ENCODE measurements at places on chromosomes 11 and 22. TPM values are rescaled to one million over a fixed set of nuclear protein-coding genes. Genes with fewer than 3 reads are reported as not detected.

The PLEKHB1 gene
- 1.5 TPM for total RNA-seq

The FAM180B gene
- not detected for total RNA-seq

The CALCA gene
- not detected for total RNA-seq

The KREMEN1 gene
- total RNA-seq = 5.5 TPM

The FXYD2 gene
- total RNA-seq = 17.3 TPM

The DTX4 gene
- 4.7 TPM for total RNA-seq

The MAPK1 gene
- 46.9 TPM for total RNA-seq

The SERHL2 gene
- total RNA-seq = 0.25 TPM

The DEUP1 gene
- not detected for total RNA-seq

The RFPL2 gene
- 0.11 TPM for total RNA-seq

The PIWIL4 gene
- 0.12 TPM for total RNA-seq

The KIAA1671 gene
- total RNA-seq = 10.3 TPM

The RTN4R gene
- 11.6 TPM for total RNA-seq

The TSPAN32 gene
- not detected for total RNA-seq

The RIC3 gene
- 1.9 TPM for total RNA-seq

The NNMT gene
- 357 TPM for total RNA-seq

The KRTAP5-7 gene
- not detected for total RNA-seq

The FJX1 gene
- total RNA-seq = 36.4 TPM

The APOA4 gene
- total RNA-seq = not detected

The ZNF74 gene
- 6.1 TPM for total RNA-seq

The RTN4RL2 gene
- 80.4 TPM for total RNA-seq

The MSANTD4 gene
- total RNA-seq = 9.3 TPM

The CCDC81 gene
- total RNA-seq = 0.17 TPM

The PGM2L1 gene
- 12.1 TPM for total RNA-seq

The NPAS4 gene
- total RNA-seq = not detected

The KCNK7 gene
- 0.53 TPM for total RNA-seq

The ALX4 gene
- 1.2 TPM for total RNA-seq

The RCOR2 gene
- 0.91 TPM for total RNA-seq

The OR4A16 gene
- not detected for total RNA-seq

The DEFB131B gene
- total RNA-seq = not detected

The TNNT3 gene
- 0.15 TPM for total RNA-seq

The HEPACAM gene
- total RNA-seq = not detected

The ARHGAP20 gene
- 0.06 TPM for total RNA-seq

The TBX10 gene
- not detected for total RNA-seq

The CREB3L1 gene
- total RNA-seq = 5.1 TPM

The VSIG10L2 gene
- not detected for total RNA-seq

The TREH gene
- total RNA-seq = not detected

The MS4A14 gene
- total RNA-seq = not detected

Measured in A549 treated with dexamethasone at 1 μM for 4 hours (cell line).